Breast epithelium (tissue), 4 donors: ENCODE measurements at places on chromosomes 1 and 21.

GRCh38 chr1:101017448-101017847 is 8.1 kb downstream of the DPH5 start:
- DNase-seq, result no peak

DNA sequence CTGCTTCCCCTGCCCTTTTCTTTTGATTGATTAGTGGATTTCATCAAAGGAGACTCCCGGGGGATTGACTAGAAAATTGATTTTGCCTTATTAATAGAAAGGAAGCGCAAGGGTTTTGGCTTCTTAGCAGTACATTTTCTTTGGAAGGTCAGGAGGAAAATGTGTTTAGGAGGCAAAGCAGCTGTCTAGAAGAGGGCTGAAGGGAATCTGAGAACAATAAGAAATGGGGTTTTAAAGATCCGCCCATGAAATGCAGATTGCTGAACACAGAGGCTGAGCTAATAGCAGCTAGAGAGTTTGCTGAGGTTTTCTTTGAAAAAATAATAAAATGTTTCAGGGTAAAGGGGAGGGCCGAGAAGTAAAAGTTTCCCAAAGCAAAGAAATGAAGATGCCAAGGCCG is 4.9 kb downstream of the SERTAD4 start:
- no peak for DNase-seq

DNA sequence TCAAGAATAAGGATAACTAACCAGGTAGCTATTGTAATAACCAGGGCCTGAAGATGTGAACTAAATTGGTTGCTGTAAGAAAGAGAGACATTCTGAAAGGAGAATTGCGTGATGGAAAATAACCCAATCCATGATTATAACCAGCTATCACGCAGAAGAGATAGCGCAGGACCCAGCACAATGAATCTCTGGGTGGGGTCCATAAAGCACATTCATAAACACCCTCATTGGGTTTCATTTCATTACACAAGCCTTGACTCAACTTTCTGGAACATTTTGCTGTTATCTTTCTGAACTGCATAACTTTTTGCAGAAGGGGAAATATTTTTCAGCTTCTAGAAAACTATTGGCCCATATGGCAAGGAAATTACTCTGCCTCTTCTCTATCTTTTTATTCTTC is 45.3 kb upstream of the CDC7 start:
- no peak for DNase-seq

GRCh38 chr21:37101384-37101783 is 28.3 kb downstream of the TTC3 start:
- DNase-seq, result no peak
